Testis (tissue), 5 donors: ENCODE measurements at places on chromosomes 16 and 17. TPM values are rescaled to one million over a fixed set of nuclear protein-coding genes. Genes with fewer than 3 reads are reported as not detected.

DNA sequence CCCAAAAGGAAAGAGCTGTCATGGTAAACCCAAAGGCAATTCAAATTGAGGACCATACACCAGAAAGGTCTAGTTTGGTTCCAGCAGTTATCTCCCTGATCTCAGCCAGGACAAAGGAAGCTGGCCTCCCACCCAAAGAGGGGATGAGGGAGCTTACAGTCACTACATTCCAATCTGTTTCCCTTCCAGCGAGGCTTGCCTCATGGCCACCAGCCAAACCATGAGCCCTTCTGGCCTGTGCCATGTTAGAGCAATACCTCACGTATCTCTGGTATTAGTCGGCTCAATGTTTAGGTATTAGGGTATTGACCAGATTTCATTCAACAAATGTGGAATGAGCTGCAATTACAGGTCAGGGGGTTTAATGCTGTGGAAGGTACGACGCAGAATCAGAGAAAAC lies 8.4 kb downstream of the NDUFAB1 start:
- no peak overlapping the region for H3K4me3 ChIP-seq
- no peaks in the 10 kb centered on the region for H3K27me3 ChIP-seq
- DNase-seq: no peak
- H3K36me3 ChIP-seq: no peaks in the 10 kb centered on the region

- H3K4me1 ChIP-seq: peaks cover 14% of the 10 kb centered on the region
- no peaks in the 10 kb centered on the region for H3K36me3 ChIP-seq
- H3K27me3 ChIP-seq: no peaks in the 10 kb centered on the region
- no peak overlapping the region for H3K4me3 ChIP-seq
- H3K27ac ChIP-seq: no peak overlapping the region
Observed at GRCh38 chr16:87963400-87963799, 12.2 kb downstream of the BANP start.

DNA sequence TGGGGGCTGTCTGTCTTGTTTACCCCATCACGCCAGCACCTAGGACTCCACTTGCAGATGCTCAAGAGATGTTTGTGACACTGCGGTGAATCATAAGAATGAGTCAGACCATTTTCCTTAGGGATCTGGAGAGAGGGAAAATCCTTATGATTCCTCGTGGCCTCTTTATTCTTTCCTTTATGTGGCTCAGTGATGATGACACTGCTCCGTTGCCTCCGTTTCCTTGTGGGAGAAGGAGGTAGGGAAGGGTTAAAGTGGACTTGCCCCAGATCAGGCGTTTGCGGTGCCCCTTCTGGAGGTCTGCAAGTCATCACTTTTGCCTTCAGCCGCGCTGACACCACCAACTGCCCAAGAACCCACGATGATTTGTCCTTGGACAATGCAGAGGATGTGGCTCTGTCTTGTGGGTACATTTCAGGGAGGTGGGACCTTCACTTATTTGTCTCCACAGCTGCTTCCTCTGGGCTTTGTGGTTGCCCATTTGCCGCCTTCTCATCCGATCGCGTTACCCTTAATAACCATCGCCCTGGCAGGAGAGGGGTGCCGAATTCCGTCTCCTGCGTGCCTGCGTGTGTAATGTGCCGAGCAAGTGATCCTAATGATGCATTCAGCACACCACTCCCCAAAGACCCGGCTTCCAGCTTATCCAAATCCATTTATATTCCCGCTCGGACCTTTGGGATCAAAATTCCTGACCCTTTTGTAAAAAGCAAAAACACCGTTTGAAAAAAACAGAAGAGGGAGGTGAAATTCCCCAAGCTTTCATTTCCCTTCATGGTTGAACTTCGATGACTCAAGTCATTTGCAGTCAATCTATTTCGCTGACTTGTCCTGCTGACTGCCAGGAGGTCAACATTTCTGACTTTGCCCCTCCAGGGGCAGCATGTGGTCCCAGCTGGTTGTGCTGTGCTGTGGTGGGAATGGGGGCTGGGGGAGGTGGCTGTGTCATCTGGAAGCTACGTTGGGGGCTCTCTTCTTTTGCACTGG lies 87.2 kb upstream of the IRX3 start:
- no peak overlapping the region for H3K27ac ChIP-seq
- H3K4me1 ChIP-seq: no peaks in the 10 kb centered on the region
- DNase-seq: no peak
- H3K27me3 ChIP-seq: no peaks in the 10 kb centered on the region
- H3K36me3 ChIP-seq: no peaks in the 10 kb centered on the region

DNA sequence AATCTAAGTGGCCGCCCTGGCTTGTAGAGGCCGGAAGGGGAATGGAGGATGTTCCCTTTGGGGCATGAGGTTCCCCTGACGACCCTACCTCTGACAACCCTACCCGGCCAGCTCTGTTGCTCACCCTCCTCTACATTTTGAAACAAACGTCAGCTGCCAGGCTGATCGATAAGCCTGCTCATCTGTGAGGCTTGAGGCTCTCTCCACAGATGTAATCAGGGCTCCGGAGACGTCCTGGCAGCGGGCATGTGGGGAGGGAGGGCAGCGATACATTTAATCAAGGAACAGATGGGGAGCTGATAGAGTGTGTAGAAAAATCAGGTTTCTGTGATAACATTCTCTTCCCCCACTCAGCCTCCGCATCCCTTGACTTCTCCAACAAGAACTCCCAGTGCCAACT lies 212.3 kb upstream of the SDK2 start:
- H3K27ac ChIP-seq: no peak overlapping the region
- no peaks in the 10 kb centered on the region for H3K36me3 ChIP-seq
- H3K27me3 ChIP-seq: no peaks in the 10 kb centered on the region
- H3K4me1 ChIP-seq: no peaks in the 10 kb centered on the region
- DNase-seq: no peak
- no peak overlapping the region for H3K4me3 ChIP-seq

Gene ST6GALNAC1
- 20.1 TPM for total RNA-seq

DNA sequence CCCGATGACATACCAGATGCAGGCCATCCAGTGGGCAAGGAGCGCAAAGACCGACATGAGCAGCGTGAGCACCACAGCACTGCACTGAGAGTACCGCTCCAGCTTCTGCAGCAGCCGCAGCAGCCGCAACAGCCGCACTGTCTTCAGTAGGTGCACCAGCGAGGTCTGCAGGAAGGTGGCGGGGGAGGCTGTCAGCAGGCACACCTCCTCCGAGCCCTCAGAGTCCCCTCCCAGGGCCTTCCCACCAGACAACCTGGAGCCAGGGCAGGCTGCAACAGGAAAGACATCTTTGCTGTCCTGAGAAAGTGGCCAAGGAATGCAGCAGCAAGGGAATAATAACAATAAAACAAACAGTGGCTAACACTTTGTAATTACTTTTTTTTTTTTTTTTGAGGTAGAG lies 9.1 kb downstream of the KCNH4 start:
- no peaks in the 10 kb centered on the region for H3K4me1 ChIP-seq
- no peak overlapping the region for H3K4me3 ChIP-seq
- H3K27me3 ChIP-seq: no peaks in the 10 kb centered on the region
- no peaks in the 10 kb centered on the region for H3K36me3 ChIP-seq
- no peak for DNase-seq

Gene HAS3
- 7.7 TPM for total RNA-seq

Gene GH1
- total RNA-seq: 0.43 TPM

Gene SLC38A7
- 37.4 TPM for total RNA-seq

- DNase-seq: peak; percentile 66
- no peaks in the 10 kb centered on the region for H3K4me1 ChIP-seq
- H3K27ac ChIP-seq: no peak overlapping the region
- peak overlapping the region; percentile 54 for H3K4me3 ChIP-seq
Observed at GRCh38 chr17:58531661-58532554, 17.5 kb upstream of the MTMR4 start.

DNA sequence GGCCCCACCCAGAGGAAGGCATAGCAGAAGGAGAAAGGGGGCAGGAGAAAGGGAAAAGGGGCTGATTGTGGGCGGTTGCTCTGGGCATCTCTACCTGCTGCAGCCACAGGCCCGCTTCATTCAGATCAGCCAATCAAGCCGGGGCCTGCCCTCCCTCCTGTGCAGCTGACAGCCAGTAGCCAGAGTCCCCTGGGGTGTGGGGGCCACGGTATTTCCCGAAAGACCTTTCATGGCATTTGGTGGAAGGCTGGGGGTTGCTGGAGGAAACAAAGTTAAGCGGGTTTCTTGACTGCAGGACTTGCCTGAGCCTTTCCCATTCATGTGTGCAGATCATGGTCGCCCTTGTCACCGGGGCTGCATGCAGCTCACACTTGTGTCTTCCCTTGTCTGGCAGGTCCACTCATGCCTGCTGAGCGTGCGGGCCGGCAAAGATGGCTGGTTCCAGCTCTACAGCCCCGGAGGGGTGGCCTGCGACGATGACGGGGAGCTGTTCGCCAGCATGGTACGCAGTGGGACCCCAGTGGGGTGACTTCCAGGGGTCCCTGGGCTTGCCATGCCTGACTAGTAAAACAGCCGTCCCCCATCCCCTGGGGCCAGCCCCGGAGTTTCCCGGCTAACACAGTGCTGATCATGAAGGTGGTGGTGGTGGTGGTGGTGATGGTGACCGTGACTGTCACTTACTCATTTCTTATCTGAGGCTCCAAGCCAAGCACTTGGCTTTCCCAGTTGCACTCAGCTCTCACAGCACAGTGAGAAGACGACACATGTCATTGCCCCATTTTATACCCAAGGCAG lies 82.7 kb upstream of the PLCG2 start:
- peaks cover 29% of the 10 kb centered on the region for H3K4me1 ChIP-seq
- H3K4me3 ChIP-seq: no peak overlapping the region
- no peak for DNase-seq
- no peaks in the 10 kb centered on the region for H3K27me3 ChIP-seq

Gene C17orf78
- total RNA-seq: 0.56 TPM

- no peaks in the 10 kb centered on the region for H3K27me3 ChIP-seq
- H3K36me3 ChIP-seq: no peaks in the 10 kb centered on the region
- no peaks in the 10 kb centered on the region for H3K4me1 ChIP-seq
Observed at GRCh38 chr16:66165879-66166278, 200.6 kb upstream of the CDH5 start.

GRCh38 chr16:79083508-79084299 lies 516.8 kb downstream of the MAF start:
- no peaks in the 10 kb centered on the region for H3K27me3 ChIP-seq
- DNase-seq: no peak
- H3K4me3 ChIP-seq: no peak overlapping the region
- H3K4me1 ChIP-seq: no peaks in the 10 kb centered on the region
- no peak overlapping the region for H3K27ac ChIP-seq

DNA sequence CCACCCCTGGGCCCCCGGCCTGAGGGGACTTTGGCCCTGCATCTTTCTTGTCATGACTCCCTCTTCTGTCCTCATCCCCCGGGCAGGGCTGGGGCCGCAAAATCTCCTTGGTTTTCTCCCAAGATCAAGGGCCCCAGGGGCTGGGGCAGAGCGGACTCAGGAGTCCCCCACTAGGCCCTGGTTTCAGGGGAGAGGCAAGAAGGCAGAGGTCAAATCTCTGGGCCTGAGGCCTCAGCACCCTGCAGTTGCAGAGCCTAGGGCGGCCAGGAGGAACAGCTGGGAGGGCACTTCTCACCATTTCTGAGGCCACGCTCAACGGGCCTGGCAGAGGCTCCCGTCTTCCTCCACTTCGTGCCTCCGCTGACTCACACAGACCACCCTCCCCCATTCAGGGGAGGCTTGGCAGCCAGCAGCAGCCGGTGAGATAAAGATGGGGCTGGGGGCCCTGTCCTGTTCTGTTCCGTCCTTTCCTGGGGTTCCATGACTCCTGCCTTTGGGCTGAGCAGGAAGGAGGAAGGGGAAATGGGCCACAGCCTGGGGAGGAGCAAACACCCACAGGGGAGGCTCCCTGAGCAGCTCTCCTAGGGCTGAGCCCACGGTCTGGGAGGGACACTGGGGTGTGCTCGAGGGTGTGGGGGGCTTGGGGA lies 12.4 kb downstream of the ZSCAN10 start:
- peaks cover 20% of the 10 kb centered on the region for H3K4me1 ChIP-seq
- H3K4me3 ChIP-seq: no peak overlapping the region
- peak overlapping the region; percentile 66 for H3K27ac ChIP-seq

GRCh38 chr16:31085411-31085810 lies 3.3 kb downstream of the PRSS53 start:
- DNase-seq: no peak
- no peaks in the 10 kb centered on the region for H3K27me3 ChIP-seq
- peaks cover 28% of the 10 kb centered on the region for H3K4me1 ChIP-seq
- no peaks in the 10 kb centered on the region for H3K36me3 ChIP-seq
- H3K27ac ChIP-seq: no peak overlapping the region

GRCh38 chr16:22132801-22133200 lies 29.5 kb upstream of the SDR42E2 start:
- H3K4me1 ChIP-seq: no peaks in the 10 kb centered on the region
- H3K27me3 ChIP-seq: no peaks in the 10 kb centered on the region
- no peak for DNase-seq
- no peak overlapping the region for H3K27ac ChIP-seq
- no peak overlapping the region for H3K4me3 ChIP-seq

DNA sequence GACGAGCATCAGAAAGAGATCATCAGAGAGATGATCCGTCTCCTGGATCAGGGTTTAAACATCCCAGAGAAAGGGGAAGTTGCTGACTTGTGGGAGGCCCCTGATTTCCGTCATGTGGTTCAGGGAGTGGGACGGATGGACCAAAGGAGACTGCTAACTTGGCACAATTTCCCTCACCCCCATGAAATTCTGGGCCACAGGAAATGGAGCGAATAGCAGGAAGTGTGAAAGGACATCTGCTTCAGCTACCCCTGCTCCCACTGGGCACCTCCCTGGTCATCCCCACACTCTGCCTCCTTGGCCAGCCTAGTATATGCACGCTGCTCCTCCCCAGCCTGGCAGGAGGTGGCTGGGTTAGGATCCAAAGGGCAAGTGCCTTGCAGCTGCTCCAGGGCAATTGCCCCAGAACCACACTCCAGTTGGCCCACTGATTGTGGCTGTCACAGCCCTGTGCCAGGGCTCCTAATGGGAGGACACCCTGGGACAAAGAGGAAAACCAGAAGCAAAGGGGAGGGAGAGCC lies 1.3 kb downstream of the ARRB2 start:
- peaks cover 3% of the 10 kb centered on the region for H3K4me1 ChIP-seq
- no peak overlapping the region for H3K4me3 ChIP-seq
- peak; percentile 28 for DNase-seq
- no peak overlapping the region for H3K27ac ChIP-seq
- no peaks in the 10 kb centered on the region for H3K36me3 ChIP-seq

- no peaks in the 10 kb centered on the region for H3K36me3 ChIP-seq
- peaks cover 10% of the 10 kb centered on the region for H3K4me1 ChIP-seq
- H3K4me3 ChIP-seq: no peak overlapping the region
Observed at GRCh38 chr16:70661534-70661917, 15.2 kb downstream of the IL34 start.

DNA sequence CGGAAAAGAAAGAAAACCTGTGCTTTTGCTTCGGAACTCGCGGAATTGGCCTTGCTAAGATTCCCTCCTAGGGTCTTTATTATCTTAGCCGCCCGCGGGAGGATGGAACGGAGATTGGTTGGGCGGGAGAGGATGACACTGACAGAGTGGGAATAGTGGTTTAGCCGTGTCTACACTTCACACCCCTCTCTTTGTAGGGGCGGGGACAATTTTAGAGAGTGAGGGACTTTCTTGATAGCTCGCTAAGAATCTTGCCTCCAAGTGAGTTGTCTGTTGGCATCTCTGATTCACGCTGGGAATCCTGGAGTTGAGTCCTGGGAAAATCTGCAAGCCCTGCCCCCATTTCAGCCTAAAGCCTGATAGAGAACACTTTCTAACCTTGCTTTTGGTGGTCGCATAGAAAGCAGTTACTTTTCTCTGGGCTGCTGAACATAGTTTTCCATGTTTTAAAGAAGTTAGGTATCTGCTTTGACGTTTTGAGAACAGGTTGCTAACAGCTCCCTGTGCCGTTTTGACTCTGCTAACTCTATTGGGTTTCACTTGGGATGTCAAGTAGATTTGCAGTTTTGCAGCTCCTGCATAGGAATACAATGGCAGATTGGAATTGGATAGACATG lies 697 bp downstream of the NOL11 start:
- no peaks in the 10 kb centered on the region for H3K27me3 ChIP-seq
- H3K4me3 ChIP-seq: peak overlapping the region; percentile 85
- no peak for DNase-seq
- H3K4me1 ChIP-seq: peaks cover 18% of the 10 kb centered on the region

- no peaks in the 10 kb centered on the region for H3K4me1 ChIP-seq
- H3K36me3 ChIP-seq: no peaks in the 10 kb centered on the region
- H3K4me3 ChIP-seq: no peak overlapping the region
- no peak overlapping the region for H3K27ac ChIP-seq
Observed at GRCh38 chr16:20995711-20996110, 95.1 kb downstream of the LYRM1 start.
